ENCODE measurements at places on chromosomes 4 and X.

DNA sequence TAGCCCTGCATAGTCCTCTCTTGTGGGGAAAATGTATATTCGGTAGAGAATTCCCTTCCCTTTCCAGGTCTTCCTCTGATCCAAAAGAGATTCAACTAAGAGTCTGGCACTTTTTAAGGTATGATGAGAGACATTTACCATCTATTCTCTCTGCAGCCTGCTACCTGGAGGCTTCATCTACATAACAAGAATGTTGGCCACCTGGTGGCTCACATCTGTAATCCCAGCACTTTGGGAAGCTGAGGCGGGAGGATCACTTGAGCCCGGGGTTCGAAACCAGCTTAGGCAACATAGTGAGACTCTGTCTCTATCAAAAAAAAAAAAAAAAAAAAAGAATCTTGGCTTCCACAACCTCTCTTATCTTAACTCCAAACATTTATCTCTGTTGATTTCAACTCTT is 40.4 kb upstream of the NOCT start:
- DNase-seq = no peak

DNA sequence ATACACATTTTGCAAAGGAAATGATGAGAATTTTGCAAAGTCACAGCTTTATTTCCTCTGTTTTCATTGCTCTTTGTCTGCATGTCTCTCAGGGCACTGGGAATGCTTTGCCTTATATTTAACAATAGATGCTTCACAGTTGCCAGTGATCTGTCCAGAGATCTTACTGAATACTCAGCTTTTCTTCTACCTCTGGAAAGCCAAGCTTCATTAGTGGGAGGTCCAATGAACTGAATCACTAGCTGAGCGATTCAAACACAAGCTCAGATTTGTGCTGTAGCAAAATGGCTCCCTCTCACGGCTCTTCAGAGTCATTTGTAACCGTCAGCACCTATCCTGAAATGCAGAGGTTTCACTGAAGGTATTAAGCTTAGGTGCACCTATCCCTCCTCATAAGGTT is 138.9 kb downstream of the DCLK2 start:
- no peak for DNase-seq

DNA sequence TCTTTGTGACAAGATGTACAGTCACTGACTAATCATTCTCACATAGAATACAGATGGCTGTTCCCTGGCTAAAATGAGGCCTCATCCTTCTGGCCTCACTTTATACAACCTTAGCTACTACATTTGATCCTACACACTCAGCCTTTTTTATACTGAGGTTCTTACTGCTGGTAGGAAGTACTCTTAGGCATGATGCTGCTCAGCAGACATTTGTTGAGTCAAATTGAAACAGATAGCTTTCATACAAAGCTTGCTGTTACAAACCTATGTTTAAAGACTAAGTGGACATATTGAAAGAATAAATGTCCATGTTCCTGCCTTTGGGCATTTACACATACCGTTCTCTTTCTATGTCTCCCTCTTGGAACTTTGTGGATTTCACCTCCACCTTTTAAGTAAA is 154.9 kb downstream of the NPFFR2 start:
- DNase-seq = no peak

DNA sequence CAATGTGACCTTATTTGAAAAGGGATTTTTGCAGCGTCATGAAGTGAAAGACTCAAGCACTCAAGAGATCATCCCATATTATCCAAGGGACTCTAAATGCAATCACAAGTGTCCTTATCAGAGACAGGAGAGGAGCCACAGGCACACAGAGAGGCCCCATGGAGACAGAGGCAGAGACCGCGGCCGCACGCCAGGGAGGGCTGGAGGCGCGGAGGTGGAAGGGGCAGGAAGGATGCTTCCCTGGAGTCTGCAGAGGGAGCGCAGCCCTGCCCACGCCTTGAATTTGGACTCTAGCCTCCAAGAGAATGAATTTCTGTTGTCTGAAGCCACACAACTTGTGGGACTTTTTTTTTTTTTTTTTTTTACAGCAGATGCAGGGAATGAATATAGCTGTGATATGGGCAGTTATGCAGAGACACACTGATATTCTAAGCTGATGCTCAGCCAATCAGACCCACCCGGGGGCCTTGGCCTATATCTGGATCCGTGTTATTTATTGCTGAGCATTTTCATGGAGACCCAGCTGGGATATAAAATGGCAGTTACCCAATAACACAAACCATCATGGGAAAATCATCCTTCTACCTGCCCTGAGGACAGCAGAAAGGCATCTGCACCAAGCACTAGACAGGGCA is 244.8 kb upstream of the PSAPL1 start:
- no peak for DNase-seq

DNA sequence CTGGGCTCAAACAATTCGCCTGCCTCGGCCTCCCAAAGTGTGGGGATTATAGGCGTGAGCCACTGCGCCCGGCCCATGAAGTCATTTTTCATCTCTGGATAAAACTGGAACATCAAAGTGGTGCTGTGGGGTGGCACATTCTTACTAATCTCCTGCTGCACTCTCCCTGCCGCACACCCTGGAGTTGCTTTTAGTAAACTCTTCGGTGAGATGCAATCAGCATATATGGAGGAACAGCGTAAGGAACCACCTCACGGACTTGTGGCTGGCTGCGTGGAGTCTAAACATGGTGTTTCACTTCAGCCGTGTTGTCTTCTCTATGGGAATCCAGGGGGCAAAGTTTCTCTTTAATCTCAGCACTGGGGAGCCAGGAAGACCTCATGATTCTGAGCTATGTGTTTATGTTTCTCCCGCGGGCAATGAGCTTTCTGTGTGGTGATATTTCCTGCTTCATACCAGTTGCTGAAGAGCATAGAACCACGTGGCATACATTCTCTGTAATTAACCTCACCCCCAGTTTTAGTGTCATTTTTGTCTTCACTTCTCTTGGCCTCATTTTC is 2.1 kb upstream of the RHOH start:
- DNase-seq = no peak

DNA sequence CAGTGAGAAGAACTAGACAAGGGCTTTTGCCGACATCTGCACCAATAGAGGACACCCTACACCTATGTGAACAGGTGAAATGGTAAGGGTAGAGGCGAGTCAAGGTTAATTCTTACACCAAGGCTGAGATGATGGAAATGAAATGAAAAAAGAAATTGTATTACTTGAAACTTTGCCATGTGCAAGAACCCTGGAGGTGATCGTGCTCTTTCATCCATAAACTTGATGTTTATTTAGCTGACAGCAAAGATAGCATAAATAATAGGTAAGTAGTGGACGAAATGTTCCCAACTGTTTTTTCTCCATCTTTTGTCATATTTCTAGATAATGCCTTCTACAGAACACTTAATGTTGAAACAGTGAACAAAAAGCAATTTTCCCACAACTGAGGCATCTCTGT is 162.5 kb downstream of the BANK1 start:
- no peak for DNase-seq

DNA sequence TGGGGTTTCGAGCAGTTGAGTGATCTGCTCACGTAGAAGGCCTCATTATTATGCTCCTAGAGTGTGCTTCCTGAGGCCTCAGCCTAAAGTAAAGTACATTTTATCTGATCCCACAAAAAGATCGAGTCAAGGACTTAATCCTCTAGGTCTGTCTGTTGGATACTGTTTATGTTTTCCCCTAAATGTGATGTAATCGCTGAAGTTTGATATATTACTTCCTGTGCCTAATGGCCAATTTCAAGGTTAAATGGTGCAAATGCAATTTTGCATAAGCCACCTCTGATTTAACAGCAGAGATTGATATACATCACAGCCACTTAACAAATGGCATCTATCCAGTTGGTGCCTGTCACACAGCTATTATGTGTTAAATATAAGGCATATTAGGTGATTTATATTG is 19.4 kb upstream of the SERTM2 start:
- no peak for DNase-seq

DNA sequence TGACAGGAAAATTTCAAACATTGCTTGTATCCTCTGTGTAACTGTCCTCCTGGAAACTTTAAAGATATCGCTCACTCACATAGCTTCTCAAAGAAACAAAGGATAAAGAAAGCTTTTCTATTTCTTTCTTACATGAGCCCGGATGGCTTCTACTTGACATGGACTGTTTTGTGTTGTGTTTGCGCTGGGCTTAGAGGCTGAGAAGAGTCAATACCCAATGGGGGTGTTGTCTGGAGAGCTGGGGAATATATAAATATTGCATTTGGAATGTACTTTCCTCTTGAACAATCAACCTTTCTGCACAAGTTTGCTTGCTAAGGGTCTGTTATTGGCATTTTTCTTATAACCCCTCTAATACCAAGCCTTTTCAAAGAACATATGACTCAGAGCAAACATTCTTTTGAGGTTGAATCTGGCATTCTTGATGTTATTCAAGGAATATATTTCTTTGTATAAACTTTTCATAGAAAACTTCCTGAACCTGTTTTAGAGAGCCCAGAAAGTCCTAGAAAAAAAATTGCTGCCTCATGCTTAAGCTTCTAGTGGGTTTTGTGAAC is 331.9 kb downstream of the PACRGL start:
- DNase-seq = no peak

- DNase-seq = no peak
These were observed 34.7 kb downstream of the P2RY8 start for GRCh38 chrX:1502241-1502640.

DNA sequence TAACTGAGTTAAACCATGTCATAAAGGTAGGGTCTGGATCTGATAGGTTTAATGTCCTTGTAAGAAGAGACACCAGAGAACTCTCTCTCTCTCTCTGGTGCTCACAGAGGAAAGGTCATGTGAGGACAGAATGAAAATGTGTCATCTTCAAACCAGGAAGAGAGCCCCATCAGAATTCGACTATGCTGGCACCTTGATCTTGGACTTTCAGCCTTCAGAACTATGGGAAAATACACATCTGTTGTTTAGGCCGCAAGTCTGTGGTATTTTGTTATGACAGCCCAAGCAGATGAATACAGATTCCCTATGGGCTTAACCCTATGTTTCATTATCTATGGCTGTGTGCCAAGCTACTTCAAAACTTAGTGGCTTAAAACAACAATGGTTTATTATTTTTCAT is 105.5 kb upstream of the DDIT4L start:
- DNase-seq = no peak

DNA sequence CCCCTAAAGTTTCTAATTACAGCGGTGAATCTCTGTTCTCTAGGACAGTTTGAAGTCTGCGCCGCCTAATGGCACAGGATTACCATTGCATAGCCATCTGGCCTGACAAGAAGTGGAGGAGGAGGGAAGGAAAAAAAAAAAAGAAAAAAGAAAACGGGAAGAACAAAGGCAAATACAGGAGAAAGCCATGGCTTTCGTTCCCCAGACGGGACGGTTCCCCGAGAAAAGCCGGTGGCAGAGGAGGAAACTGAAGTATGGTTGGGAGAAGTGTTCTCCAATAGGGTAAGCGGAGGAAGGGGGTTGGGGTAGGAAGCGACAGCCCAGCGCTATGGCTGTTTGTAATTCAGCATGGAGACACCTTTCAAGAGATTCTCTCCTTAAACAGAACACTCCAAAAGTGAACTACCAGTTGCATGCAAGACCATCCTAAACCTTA is 80.8 kb downstream of the HMGN5 start:
- no peak for DNase-seq

DNA sequence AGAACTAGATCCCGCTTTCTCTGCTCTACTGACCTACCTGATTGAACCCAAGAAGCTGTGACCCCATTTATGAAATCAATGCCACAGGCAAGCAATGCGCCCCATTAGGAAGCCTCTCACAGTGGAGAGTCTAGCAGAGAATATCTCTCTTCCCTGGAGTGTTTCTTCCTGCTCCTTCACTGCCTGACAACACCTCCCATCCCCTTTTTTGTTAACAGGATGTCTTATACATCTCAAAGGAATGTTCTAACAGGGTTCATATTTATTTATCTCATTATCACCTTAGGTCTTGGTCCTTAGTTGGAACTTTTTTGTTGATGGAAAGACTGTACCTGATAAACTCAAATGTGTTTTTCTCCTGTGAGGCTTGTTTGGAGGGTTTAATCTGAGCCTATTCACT is 35.5 kb downstream of the SLIT2 start:
- DNase-seq = no peak

DNA sequence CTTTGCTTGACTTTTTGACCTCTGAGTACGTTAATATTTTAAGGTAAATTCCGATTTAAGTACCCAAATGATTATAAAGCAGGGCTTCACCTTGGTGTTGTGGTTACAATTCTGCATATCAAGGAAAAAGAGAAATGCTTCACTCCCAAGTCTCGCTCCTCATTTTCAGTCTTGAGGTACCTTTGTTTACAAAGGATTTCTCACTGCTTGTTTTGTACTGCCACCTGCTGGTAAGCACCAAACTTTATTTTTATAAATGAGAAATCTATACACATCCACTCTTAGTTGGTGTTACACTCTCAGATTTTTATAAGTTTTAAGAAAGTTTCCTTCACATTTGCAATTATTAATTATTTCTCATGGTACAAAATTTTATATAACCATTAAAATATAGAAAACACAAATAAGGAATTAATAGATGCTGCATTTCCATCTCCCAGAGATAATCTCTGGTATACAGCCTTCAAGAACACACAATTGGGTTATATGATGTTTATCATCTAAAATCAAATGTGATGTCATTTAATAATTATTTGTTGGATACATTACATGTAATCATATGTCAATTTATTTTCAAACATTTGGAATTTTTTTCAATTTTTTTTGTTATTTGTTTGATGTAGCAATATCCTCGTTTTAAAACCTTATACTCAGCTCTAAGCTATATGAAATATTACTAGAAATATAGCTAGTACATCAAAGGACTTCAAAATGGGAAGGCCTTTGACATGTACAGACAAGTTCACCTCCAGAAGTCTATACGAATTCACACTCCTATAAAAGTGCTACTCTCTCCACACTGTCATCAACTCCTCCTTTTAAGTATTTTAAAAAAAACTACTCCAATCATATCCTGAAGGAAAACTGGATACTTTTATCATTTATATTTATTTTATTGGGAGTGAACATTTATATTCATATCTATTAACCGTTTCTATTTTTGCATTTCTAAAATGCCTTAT is 179.9 kb downstream of the KCNIP4 start:
- DNase-seq = peak; percentile 35

GRCh38 chrX:47514533-47515235 is 31.7 kb upstream of the ZNF41 start:
- DNase-seq = no peak

DNA sequence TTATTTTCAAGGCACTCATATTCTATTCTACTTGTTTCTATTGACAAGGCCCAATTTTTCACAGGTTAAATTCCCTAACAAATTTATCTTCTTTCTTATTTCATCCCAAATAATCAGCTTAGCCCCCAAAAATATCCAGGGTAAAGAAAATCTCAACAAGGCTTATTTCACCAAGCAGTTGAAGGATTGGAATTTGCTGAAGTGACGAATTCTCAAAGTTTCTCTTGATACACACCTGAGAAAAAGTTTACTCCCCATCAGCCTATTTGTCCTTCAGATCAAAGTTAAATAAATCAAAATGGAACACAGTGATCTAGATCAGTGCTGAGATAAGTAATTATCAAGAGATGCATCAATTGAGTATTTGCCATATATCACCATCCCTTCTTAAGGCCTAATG is 106.9 kb downstream of the ATRX start:
- no peak for DNase-seq

DNA sequence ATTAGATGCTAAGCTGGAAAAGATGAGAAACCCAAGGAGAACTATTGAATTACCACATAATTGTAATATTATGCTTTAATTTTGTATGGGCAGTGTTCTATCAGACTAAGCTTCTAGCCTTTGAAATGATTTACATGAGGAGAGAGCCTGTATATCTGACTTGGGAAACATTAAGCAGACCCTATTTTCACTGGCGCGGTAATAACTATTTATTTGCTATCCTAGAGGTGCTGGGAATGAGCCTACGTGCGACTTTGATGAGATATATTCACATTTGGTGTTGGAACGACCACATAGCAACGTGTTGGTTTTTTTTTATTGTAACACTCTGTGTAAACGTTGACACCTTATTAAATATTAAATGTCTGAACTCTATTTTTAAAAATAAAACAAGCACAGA is 80.5 kb downstream of the CLCN4 start:
- no peak for DNase-seq
